ENCODE measurements at places on chromosomes 16 and 17.

- DNase-seq: no peak
Observed at GRCh38 chr16:76668207-76668725, 391.1 kb downstream of the CNTNAP4 start.

GRCh38 chr17:66791347-66791746 lies 43.6 kb upstream of the CACNG5 start:
- DNase-seq: peak; percentile 23

DNA sequence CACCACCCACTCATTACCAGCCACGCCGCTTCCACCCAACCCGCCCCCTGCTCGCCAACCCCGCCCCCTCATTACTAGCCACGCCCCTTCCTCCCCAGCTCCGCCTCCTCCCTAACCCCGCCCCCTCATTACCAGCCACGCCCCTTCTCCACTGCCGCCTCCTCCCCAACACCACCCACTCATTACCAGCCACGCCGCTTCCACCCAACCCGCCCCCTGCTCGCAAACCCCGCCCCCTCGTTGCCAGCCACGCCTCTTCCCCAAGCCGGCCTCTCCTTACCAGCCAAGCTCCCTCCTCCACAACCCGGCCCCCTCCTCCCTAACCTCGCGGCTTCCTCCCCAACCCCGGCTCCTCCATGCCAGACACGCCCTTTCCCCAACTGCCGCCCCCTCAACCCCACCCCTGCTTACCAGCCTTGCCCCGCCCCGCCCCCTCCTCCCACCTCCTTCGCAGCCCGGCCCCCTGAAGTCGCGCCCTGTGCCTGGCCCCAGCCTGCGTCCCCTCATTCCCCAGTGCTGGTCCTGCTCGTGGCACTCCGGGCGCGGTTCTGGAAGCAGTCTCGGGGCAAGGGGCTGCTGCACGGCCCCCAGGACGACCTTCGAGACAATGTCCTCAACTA lies 7.3 kb downstream of the SLC22A31 start:
- peak; percentile 78 for DNase-seq

GRCh38 chr17:75738218-75738802 lies 17.1 kb downstream of the ITGB4 start:
- DNase-seq: no peak

GRCh38 chr17:80431246-80432195 lies 16.6 kb downstream of the ENDOV start:
- DNase-seq: no peak

DNA sequence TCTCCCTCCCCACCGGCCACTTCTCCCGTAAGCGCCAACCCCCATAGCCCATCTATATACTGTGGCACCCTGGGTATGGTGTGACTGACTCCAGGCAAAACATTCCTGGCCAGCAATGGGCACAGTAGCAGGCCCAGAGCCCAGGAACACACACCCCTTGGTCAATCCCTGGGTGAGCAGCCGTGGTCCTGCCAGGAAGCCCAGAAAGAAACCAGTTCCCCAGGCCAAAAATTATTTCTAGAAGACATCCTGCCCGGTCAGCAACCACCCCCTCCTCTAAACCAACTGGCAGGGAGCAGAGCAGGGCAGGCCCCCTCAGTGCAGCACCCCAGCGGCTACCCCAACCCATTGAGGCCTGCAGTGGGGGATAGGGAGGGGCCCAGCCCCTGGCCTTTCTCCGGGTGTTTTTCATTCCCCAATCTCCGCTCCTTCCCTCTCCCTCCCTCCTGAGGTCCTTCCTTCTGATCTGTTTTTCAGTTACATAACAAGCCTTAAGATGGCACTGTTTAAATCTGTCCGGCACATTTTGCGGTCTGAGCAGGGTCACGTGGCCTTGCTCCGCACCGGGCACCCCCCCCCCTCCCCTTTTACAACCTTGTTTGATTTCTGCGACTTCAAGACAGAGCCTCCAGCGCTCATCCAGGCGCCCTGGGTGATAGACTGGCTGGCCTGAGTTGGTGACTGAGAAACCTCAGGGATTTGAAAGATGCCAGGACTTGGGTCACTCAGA lies 2.0 kb downstream of the NPTX1 start:
- DNase-seq: no peak

DNA sequence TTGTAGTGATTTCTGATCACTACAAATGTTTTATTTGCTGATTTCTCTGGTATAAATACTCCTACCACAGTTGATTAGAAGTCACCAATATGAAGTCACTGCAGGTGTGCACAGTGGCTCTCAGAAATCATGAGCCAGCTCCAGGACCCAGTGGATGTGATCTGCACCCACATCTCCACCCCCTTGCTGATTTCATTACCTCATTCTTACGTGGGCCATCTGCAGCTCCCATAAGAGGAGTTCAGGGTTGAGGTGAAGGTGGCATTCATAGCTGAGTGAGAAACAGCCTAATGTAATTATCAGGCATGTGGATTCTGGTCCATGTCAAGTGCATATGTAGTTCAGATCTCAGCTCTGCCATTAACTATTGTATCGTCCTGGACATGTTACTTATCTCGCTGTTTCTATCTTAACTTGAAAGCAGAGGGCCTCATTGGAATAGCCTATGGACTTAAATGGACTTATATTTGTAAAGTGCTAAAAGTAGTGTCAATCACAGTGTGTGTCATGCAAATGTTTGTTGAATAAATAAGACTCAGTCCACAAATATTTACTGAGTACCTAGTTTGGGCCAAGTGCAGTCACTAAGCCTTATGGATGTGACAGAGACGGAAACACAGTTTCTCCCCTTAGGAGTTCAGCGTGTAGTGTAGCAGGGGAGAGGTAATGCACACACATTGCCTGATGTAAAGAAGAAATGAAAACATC lies 40.7 kb upstream of the ZKSCAN2 start:
- DNase-seq: no peak

DNA sequence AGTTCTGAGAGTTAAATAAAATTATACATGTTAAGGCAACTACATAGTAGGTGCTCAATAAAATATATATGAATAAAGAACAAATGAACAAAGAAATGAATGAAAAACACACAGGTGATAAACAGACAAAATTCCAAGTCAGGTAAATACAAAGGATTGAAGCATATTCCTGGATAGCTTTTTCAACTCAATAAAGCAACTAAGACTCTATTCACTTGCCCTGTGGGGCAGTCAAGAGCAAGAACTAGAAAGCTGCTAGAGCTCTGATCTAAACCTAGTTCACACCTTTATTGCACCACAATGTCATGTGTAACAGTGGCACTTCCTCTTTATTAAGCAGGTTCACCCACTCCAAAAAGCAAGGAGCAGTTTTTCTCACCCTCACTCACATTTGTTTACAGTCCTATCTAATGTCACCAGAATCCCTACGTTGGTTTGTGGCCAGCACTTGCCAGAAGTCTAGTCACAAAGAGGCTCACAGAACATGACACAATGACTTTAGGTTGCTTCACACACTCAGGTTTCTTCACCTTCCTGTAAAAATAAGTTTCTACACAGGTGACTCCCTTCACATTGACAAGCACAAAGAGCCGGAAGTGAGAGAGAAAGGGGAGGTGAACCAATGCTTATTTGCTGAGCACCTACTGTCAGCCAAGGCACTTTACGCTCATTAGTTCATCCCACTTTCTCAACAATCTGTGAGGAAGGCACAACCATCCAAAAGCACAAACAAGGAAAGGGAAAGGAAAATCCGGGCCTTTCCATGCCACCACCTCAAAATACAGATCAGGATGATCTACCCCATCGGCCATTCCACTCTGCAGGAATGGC lies 70.8 kb downstream of the XPO6 start:
- no peak for DNase-seq

- DNase-seq: peak; percentile 85
Observed at GRCh38 chr16:85570735-85571562, 42.2 kb upstream of the GSE1 start.

DNA sequence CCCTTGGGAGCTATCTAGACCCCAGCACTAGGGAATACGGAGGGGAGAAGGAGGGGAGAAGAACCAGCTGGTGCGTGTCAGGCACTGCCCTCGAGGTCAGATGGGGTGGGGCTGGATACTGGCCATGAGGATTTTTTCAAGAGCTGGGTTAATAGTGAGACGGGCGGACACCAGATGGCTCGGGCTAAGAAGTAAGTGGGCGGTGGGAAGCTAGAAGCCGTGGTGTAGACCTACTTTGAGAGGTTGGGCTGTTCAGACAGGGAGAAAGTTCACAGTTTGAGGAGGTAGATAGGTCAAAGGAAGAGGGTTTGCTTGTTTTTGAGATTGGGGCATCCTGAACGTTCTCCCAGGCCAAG lies 303.8 kb downstream of the SEC14L1 start:
- peak; percentile 81 for DNase-seq

DNA sequence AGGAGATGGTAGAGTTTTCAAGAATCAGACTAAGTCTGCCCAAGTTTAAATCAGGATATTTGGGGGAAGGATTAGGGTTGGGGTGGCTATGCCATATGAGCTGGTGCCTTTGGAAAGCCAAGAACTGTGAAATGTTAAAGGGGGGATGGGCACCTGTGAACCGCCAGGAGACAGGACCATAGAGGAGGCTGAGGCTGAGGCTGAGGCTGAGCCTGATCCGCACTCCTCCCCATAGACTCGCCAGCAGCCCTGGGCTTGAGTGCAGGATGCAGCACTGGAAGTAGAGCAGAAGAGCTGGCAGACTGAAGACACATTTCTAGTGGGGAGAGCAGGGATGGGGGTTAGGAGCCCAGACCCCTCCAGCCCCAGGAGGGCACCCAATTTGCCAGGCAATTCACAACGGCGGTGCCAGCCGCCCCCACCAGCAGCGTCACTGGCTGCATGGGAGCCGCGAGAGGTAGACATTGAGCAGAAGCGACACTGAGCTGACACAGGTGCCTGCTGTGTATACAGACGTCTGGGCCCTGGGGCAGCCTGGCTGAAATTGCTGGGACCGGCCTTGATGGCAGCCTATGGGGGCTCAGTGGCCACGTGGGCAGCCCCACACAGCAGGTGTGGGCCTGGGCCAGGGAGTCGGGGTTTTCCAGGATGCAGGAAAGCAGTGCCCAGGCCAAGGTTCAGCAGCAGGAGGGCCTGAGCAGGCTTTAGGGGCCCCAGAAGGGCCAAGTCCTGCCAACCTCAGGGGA lies 9.2 kb downstream of the PIMREG start:
- DNase-seq: no peak

GRCh38 chr16:80280557-80280956 lies 260.2 kb upstream of the DYNLRB2 start:
- no peak for DNase-seq

- DNase-seq: no peak
Observed at GRCh38 chr16:86466696-86467406, 43.5 kb upstream of the FOXF1 start.

GRCh38 chr16:85699628-85700027 lies 10.9 kb upstream of the GINS2 start:
- DNase-seq: no peak

GRCh38 chr17:42294469-42295398 lies 6.4 kb downstream of the STAT5A start:
- DNase-seq: no peak

DNA sequence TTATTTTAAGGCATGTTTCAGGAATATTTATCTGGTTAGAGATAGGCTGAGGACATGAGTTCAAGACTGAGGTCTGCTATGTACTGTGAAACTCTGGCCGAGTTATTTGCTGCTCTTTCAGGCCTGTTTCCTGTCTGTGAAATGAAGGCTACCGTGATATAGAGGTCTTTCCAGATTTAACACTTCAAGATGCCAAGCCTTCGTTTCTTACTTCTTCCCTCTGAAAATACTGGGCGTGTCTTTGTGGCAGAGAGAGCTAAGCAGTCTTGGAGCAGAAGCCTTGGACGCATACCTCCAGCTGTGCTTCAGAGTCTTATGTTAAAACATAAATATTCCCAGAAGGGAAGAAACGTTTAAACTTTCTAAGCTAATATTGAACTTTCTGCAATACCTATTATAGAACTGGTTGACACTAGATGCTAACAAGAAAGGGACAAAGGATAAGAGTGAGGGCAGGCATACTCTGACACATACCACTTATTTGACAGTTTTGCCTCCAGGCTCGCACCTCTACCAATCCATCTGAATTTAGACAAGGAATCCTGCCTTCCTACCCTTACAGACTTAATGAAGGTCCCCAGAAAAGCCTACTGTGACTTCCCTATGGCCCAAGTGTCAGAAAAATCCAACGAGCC lies 17.5 kb downstream of the WIPI1 start:
- no peak for DNase-seq

DNA sequence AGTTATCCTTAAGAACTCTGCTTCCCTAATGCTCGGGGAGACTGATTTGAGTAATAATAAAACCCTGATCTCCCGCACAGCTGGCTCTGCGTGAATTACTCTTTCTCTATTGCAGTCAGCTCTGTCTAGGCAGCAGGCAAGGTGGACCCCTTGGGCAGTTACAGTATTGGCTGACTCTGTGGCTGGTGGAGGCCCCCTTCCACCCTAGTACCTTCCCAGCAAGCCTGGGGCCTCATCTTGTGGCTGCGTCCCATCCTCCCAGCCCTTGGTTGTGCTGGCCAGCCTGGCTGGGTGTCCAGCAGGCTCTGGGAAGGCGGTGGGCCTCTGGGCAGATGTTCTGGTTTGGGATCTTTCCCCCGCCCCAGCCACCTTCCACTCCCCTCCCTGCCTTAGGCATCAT lies 44.5 kb downstream of the CFAP20 start:
- no peak for DNase-seq

DNA sequence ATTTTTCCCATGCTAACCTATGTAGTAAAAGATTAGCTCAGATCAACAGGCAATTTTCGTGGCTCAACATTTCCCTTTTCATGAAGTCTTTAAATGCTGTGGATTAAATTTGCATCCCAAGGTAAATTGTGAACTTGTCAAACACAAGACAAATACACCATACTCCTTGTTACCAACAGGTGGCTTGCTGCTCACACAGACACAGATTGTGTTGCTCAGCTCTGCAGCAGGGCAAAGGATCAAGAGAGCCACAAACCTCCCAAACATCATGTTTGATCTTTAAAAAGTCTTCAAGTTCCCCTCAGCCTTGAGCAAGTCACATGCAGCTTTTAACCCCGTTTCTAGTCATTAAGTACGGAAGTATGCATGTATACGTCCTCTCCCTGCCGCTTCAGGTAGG lies 119.6 kb upstream of the CNTNAP4 start:
- no peak for DNase-seq

DNA sequence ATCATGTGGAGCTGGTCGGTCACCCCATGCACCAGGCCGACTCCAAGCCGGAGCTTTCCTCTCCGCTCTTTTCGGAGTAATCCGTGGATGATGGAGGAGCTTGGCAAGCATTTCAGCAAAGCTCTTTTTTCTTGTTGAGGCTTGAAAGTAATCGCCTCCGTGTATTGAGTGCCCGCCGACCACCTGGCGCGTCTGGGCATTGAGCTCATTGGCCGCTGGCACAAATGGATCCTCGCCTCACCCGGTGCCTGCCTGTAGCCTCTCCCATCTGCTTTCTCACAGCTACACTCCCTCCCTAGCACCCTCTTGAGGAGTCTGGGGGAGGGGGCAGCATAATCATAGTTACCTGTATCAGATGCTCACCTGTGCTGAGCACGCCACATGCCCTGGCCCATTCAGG lies 148.9 kb downstream of the CMIP start:
- no peak for DNase-seq

GRCh38 chr17:43591779-43592562 lies 45.8 kb upstream of the ETV4 start:
- peak; percentile 92 for DNase-seq

- no peak for DNase-seq
Observed at GRCh38 chr16:27225536-27226360, 22.4 kb downstream of the KDM8 start.

- no peak for DNase-seq
Observed at GRCh38 chr16:81551151-81551808, 106.7 kb downstream of the CMIP start.

All from right cardiac atrium (tissue), 5 donors.